ENCODE measurements at places on chromosomes 12 and 14. TPM values are rescaled to one million over a fixed set of nuclear protein-coding genes. Genes with fewer than 3 reads are reported as not detected.

DNA sequence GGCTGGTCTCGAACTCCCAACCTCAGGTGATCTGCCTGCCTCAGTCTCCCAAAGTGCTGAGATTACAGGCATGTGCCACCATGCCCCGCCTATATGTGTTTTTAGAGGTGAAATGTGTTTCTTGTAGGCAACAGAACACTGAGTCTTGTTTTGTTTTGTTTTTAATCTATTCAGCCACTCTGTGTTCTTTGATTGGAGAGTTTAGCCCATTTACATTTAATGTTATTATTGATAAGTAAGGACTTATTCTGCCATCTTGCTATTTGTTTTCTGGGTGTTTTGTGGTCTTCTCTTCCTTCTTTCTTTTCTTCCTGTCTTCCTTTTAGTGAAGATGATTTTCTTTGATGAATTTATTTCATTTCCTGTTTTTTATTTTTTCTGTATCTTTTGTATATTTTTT is 29.6 kb downstream of the IFNG start:
- H3K27ac ChIP-seq: no peak overlapping the region
- peaks cover 10% of the 10 kb centered on the region for H3K4me1 ChIP-seq
- no peaks in the 10 kb centered on the region for H3K27me3 ChIP-seq
- H3K4me3 ChIP-seq: no peak overlapping the region
- no peak for DNase-seq

The PLA2G1B gene
- polyA plus RNA-seq: not detected

DNA sequence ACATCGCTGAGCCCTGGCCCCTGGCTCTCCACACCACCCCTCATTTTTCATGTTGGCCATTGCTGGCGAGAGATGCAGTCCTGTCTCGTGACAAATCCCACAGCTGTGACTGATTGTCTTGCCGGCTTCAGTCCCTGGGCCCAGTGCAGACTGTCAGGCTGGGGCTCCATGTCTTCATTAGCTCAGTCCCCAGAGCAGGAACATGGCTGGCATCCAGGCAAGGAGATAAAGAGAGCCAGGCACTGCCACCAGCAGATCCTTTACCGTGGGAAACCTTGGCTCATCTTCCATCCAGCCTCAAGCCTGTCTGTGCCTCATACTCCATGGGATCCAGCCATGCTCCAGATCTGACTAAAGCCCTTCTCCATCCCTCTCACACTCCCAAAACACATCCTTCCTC is 284.7 kb upstream of the FKBP4 start:
- no peak overlapping the region for H3K27ac ChIP-seq
- no peaks in the 10 kb centered on the region for H3K27me3 ChIP-seq
- no peak overlapping the region for H3K4me3 ChIP-seq
- DNase-seq: no peak

- no peak for DNase-seq
- no peaks in the 10 kb centered on the region for H3K36me3 ChIP-seq
- H3K27me3 ChIP-seq: peaks cover 47% of the 10 kb centered on the region
- peaks cover 35% of the 10 kb centered on the region for H3K4me1 ChIP-seq
- H3K4me3 ChIP-seq: no peak overlapping the region
Measured at GRCh38 chr14:22432348-22432976, 156.6 kb downstream of the DAD1 start.

DNA sequence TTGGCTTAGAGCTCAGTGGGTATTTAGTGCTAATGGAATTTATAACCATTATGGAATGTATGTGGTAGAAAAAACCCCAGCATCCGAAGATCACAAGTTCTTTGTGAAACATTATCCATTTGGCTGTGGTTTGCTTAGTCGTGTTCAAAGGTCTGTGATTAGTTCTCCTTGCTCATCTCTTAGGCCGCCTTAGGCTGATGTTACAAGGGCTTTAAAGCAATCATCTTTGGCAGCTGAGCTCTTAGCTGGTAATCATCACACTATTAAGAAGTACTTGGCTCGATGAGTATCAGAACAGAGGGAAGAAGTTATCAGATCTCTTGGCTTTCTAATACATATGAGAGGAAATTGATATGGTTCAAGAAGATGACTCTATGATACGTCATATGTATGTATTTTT is 124.1 kb upstream of the E2F7 start:
- H3K36me3 ChIP-seq: no peaks in the 10 kb centered on the region
- H3K27ac ChIP-seq: no peak overlapping the region
- H3K4me1 ChIP-seq: no peaks in the 10 kb centered on the region
- DNase-seq: no peak
- no peaks in the 10 kb centered on the region for H3K27me3 ChIP-seq

The PLEKHA5 gene
- polyA plus RNA-seq: not detected

The SMCO2 gene
- not detected for polyA plus RNA-seq

The GPR135 gene
- 0.49 TPM for polyA plus RNA-seq

- no peaks in the 10 kb centered on the region for H3K36me3 ChIP-seq
- DNase-seq: no peak
- no peaks in the 10 kb centered on the region for H3K4me1 ChIP-seq
- no peak overlapping the region for H3K4me3 ChIP-seq
- no peak overlapping the region for H3K27ac ChIP-seq
Measured at GRCh38 chr12:125890971-125891370, 825.7 kb downstream of the AACS start.

DNA sequence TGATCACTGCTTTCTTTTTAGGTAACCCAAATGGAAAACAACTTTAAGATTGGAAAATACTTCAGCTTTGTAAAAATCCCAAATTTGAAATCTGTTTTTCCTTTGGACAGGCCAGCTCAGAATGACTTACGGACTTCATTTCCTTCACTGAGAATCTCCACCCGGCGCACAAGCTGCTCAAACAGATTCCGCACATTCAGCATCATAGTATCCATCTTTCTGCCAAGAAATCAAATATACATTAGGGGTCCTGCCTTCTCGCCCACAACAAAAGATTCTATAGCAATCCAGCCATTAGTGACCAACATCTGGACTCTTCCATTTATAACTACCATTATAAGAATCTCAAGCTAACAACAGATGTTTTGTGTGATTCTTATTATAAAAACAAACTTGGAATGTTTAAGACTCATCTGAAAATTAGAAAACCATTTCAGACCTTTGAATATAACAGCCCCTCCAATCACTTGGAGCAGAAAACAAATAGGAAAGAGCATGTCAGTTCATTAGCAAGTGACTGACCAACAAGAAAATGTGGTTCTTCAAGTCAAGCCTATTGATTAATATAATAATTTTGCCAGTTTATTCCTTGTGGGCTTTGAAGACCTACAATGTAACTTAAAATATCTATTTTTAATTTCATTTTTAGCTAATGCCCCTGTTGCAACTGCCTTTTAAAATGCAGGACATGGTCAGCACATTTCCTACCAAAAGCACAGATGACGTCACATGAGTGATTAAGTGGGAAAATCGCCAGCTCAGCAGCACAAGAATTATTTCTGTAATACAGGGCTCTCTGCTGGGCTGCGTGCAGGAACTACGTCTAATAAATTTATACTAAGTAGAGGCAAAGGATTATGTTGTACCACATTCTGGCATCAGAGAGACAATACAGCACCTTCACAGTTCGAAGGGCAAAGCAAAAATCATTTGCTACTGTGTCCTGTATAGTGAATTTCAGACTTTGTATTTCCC is 8.5 kb downstream of the RACGAP1 start:
- peaks cover 4% of the 10 kb centered on the region for H3K4me1 ChIP-seq
- no peak overlapping the region for H3K27ac ChIP-seq
- H3K4me3 ChIP-seq: no peak overlapping the region
- H3K27me3 ChIP-seq: no peaks in the 10 kb centered on the region
- H3K36me3 ChIP-seq: no peaks in the 10 kb centered on the region

The SUOX gene
- 0.18 TPM for polyA plus RNA-seq

- no peaks in the 10 kb centered on the region for H3K27me3 ChIP-seq
- H3K36me3 ChIP-seq: no peaks in the 10 kb centered on the region
- no peak overlapping the region for H3K4me3 ChIP-seq
- no peak for DNase-seq
- H3K27ac ChIP-seq: no peak overlapping the region
Measured at GRCh38 chr12:100247765-100248164, 19.1 kb downstream of the DEPDC4 start.

All from naive B cell (primary cell).